ENCODE measurements at places on chromosomes 13 and 19.
A peak's percentile ranks its signal among the peaks of the same experiment; 100 is the strongest.

GRCh38 chr13:27595055-27595811, 25.1 kb downstream of the LNX2 start:
- peak; percentile 81 for DNase-seq

DNA sequence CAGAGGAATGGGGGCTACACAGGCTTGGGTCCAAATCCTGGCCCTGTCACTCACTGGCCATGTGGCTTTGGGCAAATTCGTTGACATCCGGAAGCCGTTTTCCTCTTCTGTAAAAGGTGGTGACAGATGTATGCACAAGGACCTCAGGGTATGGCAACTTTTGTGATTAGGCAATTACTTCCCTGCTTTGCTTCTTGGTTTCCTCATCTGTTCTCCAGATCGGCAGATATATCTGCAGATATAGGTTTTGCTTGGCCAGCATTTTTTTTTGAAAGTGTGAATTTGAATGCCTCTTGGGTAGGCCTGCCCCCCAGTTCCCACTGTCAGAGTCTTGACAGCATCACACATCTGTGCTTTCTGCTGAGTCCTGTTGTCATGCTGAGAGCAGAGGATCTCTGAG, 17.7 kb downstream of the TMEM272 start:
- DNase-seq: peak; percentile 71

GRCh38 chr13:23730251-23730650, 158.9 kb downstream of the MIPEP start:
- no peak for DNase-seq

DNA sequence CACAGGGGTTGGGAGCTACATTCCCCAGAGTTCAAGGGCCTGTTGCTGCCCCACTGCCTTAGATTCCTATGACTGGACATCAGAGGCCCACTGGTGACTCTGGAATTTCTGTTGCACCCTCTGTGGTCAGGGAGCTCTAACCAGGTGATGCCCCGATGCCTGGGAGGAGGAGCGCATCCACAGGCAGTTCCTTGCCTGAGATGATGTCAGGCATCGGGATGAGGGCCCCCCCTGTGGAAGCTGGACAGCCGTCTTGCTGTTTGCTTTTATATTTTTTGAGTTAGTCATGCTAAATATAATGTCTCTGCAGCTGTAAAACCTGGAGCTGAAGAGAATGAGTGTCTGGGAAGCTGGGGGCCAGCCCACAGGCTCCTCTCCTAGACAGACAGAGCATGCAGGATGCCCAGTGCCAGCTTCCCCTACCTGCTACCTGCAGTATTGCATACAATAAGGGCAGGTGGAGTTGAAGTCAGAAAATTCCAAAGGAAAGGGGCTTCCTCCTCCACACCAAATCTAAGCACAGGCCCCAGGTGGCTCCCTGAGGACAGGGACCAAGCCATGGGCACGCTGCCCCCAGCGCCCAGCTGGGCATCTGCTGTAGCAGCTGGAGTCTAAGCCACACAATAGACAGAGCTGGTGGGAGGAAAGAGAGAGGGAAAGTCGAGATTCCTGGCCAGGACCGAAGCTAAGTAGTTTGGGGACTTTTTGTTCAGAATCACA, 16.2 kb downstream of the COL4A2 start:
- DNase-seq: no peak

GRCh38 chr13:95530178-95530577, 22.3 kb upstream of the CLDN10 start:
- peak; percentile 74 for DNase-seq

DNA sequence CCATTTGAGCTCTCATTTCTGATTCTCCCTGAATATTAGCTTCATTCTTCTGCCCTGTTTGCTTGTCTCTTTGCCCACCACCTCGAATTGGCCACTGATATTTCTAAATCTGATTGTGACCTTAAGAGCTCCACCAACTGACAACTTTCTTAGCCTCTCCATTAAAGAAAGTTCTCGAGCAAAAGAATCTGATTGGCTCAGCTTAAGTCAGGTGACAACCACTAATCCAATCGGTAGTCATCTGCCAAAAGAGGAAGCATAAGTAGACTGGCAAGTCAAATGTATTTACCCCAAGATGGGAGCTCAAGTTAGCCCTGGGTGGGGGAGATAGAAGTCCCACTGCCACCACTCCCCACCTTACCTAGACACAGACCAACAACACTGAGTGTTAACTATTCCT, 41.5 kb downstream of the NOTCH3 start:
- peak; percentile 15 for DNase-seq

GRCh38 chr13:43878892-43879754, at the start of gene CCDC122:
TSS of gene CCDC122 (minus strand) at chr13:43879740. CDS start at chr13:43869376, 10,364 bp downstream.
- peak; percentile 89 for DNase-seq

GRCh38 chr19:33410915-33411401, 37.4 kb downstream of the CEBPG start:
- peak; percentile 37 for DNase-seq

GRCh38 chr13:102707467-102707866, 12.6 kb upstream of the METTL21C start:
- DNase-seq: no peak

DNA sequence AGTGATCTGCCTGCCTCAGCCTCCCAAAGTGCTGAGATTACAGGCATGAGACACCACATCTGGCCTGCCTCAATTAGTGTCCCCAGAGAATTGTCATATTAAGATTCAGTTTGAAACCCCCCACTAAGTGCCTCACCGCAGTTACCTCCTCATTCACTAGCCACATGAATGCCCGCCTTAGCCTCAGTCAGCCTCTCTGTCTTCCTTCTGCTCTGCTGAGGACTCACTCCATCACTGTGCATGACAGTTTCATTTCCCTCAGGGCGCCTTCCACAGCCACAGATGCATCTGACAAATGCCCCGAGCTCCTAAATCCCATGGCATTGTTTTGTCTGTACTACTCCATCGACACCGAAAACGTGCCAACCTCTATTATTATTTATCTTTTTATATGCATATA, 23.3 kb downstream of the MIPEP start:
- DNase-seq: no peak

DNA sequence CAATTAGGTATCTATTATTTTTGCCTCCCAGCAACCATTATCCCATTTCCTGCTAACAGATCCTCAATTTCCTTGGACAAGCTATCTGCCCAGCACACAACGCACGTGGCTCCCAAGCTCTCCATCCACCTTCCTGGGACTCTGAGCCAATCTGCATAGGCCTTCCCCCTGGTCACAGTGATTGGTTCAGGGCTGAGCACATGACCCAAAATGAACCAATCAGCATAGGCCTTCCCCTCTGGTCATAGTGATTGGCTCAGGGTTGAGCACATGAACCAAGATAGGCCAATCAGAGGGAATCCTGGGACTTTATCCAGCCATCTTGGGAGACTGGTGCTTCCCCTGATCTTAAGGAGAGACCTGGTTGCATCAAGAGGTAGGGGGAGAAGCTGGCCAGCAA, 5.8 kb downstream of the CPAMD8 start:
- peak; percentile 13 for DNase-seq

- no peak for DNase-seq
Observed at GRCh38 chr19:55600662-55601028, 557 bp downstream of the ZNF524 start.

DNA sequence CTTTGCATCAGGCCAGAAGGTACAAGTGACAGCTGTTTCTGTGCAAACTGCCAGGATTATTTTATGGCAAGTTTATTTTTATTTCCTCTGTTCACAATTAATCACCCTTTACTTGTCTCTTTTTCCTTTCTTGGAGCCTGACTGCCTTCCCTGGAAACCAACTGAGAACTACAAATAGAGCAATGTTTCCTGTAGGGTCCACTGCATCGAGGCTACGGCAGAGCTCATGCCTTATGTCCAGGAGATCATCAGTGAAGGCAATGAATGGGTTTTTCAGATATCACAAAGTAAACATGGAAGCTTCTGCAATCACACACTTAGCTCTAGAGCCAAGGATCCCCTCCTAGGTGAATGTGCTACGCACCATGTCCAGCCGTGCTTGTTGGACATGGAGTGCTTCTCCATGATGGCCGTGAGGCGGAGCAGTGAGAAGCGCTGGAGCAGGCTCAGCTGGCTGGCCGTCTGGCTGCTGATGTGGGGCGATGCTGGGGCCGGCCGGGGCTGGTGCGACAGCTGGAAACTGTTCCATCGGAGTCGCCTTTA, 110.9 kb downstream of the KL start:
- no peak for DNase-seq

DNA sequence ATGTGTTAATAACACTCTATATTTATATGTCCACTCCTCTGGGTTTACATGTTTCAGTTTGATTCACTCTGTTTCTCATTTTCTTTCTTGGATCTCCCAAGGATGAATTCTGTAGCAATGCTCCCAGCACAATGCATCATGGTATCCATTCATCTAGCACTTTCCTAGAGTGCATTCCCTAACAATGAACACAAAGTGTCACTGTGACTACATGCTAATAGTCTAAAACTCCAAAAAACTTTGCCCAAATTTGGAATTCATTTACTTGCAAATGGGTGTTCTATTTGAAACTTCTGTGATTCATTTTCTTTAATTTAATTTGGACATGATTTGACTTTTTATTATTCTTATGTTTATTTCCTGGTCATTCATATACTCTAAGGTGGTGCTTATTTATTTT, 286.3 kb downstream of the POU4F1 start:
- DNase-seq: peak; percentile 3

DNA sequence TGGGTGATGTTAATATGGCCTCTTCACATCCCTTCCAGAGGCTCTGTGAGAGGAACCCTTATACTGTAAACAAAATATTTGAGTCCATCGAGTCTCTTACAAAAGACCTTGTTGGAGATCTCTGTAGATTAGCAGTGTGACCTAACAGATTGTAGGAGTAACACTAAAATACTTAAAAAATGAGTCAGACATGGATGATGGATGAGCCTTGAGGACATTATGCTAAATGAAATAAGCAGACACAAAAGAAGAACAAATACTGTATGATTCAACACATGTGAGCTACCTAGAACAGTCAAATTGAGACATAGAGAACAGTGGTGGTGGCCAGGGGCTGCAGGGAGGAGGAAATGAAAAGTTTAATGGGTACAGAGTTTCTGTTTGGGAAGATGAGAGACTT, 152.2 kb upstream of the UBL3 start:
- DNase-seq: no peak

DNA sequence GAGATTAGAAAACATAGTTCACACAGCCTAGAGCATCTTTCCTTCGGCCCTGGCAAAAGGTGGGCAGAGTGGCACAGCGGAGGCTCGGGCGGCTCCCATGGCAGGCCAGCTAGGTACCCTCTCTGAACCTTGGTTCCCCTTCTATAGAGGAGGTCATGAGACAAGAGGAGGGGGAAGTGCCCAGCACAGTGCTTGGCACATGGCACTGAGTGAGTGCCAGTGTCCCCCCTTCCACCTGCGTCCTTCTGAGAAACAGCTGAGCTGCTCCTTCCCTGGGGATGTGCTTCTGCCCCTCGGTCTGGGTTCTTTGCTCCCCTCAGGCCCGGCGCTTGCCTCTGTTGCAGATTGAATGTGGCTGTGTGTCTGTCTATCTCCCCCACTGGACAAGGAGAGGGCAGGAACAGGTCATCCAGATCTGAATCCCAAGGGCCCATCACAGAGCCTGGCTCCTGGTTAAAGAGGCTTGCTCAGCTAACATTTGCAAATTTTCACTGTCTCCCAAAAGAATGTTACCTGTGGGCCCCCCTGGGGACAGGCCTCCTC, 165.6 kb downstream of the USP12 start:
- no peak for DNase-seq

DNA sequence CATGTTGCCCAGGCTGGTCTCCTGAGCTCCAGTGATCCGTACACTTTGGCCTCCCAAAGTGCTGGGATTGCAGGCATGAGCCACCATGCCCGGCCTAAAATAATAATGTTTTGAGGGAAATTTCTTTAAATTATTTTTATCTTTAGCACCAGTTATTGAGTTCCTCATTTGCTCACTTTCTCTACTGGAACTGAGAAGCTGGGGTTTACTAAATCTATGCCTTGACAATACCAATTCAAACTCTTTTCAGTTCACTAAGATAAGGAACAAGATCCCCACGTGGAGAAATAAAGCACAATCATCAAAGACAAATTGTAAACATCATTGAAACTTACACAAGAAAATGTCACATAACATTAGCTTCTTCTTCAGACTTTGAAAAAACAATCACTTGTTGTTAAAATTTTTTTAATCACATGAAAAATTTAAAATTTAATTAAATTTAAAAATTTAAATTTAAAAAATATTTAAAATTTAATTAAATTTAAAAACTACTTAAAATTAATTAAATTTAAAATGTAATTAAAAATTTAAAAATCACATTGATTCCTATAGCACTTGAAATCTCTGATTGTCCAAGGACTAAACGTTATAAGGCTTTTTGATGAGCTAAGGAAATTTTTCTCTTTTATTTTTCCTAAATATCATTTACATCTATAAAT, 25.2 kb upstream of the XPO4 start:
- peak; percentile 32 for DNase-seq
